ENCODE measurements at places on chromosomes 1 and 21.

- no peak for DNase-seq
Measured at GRCh38 chr1:116911188-116911553, 1.5 kb downstream of the PTGFRN start.

DNA sequence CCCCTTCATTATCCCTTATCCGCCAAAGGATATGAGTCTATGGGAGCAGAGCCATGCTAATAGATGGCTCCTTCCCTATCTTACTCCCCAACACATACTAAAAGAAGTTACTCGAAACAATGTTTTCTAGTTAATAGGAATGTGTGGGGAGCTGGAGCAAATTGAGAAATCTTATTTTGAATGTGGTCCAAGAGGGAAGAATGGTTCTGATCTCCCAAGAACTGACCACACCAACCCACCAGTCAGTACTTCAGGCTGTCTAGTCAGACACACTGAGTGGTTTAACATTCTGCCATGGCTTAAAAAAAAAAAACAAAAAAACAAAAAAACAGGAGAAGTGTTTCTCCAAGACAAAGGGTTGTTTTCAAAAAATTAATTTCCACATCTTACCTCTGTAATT is 31.5 kb upstream of the DNASE2B start:
- DNase-seq, result no peak

DNA sequence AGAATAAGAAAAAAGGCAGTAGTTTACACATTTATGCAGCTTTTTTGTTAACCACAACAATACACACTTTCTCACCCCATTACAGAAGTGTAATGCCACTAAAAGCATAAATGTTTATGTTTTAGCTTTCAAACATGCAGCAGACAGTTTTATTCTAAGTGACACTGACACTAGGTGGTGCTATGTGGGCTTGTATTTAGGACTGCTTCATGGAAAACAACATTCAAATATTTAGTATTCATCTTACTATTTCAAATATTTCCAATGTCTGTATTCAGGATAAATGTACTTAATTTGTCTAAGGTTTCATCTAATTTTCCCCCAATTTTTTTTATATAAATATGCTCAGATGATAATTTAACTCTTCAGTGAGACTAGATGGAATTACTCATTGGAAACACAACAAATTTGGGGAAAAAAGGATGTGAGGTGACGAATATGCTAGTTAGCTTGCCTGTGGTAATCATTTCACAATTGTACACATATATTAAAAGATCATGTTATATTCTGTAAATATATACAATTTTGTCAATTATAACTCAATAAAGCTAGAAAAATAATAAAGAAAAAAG is 71.4 kb downstream of the USP1 start:
- no peak for DNase-seq

GRCh38 chr1:90393025-90393424 is 324.1 kb downstream of the BARHL2 start:
- DNase-seq, result no peak

- DNase-seq, result no peak
Measured at GRCh38 chr1:65412984-65413375, 7.5 kb upstream of the LEPR start.

DNA sequence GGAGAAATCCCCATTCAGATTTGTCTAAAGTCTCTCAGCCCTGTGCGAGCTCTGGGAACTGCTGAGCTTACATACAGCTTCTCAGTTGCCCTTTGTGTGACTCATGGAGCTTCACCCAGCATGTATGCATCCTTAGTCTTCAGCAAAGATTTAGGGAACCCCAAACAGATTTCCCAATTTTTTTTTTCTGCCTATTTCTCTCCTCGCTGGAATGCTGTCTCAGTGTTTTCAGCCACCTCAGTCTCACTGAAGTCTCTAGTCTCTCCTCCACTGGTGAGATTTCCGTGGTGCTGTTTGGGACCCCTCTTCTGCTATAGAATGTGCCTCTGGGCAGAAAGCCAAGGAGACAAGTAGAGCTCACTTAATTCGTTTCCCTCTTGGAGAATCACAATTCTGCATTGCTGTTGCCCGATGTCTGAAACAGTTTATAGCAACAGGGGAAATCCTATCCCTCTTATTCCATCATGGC is 28.1 kb upstream of the TXLNA start:
- no peak for DNase-seq

- DNase-seq, result no peak
Measured at GRCh38 chr1:20430355-20431175, 55.4 kb downstream of the CAMK2N1 start.

- DNase-seq, result peak; percentile 5
Measured at GRCh38 chr1:45205011-45205909, 1.1 kb downstream of the ZSWIM5 start.

Data from cortex of kidney (tissue), 1 donor.